ENCODE measurements at places on chromosomes 2 and 18.
A peak's percentile ranks its signal among the peaks of the same experiment; 100 is the strongest.

DNA sequence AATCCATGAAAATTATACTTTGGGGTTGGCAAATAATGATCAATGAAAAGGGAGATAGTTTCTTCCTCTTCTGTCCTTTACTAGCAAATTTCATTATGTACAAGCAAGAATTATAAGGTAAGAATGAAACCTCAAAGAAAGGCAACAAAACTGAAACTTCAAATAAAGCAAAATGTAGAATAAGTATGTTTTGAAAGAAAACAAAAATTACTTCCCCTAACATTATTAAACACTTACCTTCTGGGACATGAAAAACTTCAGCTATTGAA is 29.4 kb downstream of the THADA start:
- DNase-seq = peak; percentile 19

DNA sequence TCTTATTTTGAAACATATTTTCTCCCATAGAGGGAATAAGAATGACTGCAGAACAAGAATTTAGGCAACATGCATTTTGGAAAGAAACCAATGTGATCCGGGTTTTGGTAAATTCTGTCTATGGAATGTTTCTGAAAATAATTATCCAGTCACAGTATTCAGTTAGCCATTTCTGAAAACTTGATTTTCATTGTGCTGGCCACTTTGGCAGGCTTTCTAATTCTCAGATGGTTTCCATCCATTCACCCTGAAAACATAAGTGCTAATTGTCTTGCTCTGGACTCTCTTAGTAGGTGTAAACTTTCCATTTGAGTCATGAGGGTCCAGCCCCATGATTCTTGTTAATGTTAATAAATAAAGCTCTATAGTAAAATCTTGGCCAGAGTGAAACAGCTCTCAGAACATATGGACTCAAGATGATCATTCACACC is 176.5 kb downstream of the RBM43 start:
- DNase-seq = no peak

DNA sequence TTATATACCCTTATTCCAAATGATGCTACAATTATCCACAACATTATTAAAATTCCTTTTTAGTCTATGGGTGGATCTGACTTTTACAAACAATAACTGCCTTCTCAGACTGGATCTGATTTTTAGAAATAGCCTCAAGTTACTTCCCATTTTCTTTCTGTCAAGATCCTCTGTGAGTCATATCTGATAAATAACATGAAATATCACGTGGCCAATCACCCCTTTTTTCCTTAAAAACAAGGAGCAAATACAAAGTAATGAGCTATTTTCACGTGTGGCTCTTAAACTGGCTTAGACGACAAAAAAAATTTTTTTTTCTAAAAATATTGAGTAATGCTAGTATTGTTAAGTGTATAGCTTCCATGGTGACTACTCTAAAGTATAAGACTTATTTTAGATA is 6.7 kb downstream of the PELI1 start:
- DNase-seq = no peak

DNA sequence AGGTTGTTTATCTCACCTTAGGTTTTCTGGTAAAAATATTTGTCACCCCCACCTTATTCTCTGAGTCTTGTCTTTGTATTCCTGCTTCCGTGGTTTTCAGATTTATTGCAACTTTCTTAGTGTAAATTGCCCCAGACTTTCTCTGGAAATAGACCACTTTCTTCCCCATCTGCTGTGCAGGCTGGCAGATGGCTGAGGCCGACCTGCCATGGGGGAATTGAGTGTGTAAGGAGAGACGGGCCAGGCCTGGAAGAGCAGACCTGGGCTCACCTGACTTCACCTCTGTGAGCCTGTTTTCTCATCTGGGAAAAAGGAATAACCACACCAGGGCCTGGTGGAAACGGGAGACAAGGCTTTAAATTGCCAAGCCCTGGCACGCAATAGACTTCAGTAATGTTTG is 44.9 kb downstream of the ACKR3 start:
- no peak for DNase-seq

GRCh38 chr18:23822590-23823385 is 133.5 kb downstream of the LAMA3 start:
- DNase-seq = no peak

- no peak for DNase-seq
Observed at GRCh38 chr18:67108894-67109293, 407.6 kb downstream of the DSEL start.

GRCh38 chr2:207180741-207181140 is 15.0 kb upstream of the KLF7 start:
- no peak for DNase-seq

- DNase-seq = no peak
Observed at GRCh38 chr18:10101729-10102128, 187.9 kb downstream of the VAPA start.

DNA sequence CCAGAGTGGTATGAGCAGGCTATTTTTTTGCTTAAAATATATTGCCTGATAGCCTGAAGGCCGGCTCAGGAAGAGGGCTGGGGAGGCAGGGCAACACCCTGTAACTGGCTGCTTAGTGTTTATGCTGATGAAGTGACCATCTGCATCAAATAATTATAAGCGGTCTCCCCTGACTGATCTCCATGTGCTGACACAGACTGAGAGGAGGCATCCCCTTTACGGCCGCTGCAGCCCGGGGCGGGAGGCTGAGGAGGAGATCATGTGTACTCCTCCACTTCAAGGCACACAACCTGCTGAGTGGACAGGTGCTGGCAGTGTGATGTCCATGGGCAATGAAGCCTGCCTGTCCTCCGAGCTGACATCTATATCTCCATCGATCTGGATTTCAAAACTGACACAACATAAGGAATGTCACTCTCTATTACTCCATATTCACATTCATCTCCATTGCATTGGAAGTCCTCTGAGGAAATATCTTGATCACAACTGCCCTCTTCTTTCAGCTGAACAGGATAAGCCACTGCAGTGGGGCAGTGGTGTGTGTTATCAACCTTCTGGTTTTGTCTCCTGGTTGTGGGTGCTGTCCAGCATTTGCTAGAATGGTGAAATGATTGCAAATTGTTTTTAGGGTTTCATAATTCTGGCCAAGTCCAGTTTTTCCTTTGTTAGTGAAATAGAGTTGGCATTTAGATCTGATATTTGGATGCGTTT is 143.5 kb downstream of the AQP4 start:
- DNase-seq = no peak

DNA sequence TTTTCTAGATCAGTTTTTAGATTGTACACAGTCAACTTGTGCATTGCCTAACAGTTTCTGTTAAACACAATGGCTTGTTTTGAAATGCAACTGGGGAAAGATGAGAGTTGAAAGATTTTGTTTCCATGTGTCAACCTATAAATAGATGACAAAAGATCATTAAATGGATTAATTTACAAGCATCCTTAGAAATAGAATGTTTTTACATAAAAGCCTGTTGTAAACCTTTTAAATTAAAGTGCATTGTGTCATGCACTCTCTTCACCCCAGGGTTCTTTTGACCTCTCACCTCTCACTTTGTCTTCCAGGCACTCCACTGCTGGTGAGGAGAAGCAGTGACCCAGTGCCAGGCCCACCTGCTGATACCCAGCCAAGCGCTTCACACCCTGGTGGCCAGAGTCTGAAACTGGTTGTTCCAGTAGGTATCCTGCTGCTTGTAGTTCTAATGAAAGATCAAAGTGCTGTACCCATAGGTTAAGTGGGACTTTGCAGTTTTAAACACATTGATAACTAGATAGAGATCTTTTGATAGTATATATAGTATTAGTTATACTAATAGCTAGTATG is 502.1 kb downstream of the PARD3B start:
- DNase-seq = no peak

GRCh38 chr2:231099918-231100317 is 24.9 kb downstream of the HTR2B start:
- peak; percentile 5 for DNase-seq

DNA sequence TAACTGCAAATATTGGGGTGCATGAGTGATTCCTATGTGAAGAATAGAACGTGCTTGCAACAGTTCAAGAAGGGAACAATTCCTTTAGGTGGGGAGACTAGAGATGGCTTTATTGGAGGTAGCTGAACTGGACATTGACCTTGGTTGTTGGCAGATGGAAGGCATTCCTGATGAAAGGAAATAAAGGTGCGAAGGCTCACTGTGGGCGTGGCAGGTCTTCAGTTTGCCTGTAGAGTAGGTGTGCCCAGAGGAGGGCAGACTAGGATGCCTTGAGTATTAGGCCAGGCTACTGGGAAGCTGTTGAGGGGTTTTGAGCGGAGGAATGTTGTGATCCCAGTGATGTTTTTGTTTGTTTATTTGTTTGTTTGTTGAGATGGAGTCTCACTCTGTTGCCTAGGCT is 2.8 kb downstream of the SPR start:
- DNase-seq = no peak

- no peak for DNase-seq
Observed at GRCh38 chr2:25131567-25132298, 36.6 kb downstream of the POMC start.

DNA sequence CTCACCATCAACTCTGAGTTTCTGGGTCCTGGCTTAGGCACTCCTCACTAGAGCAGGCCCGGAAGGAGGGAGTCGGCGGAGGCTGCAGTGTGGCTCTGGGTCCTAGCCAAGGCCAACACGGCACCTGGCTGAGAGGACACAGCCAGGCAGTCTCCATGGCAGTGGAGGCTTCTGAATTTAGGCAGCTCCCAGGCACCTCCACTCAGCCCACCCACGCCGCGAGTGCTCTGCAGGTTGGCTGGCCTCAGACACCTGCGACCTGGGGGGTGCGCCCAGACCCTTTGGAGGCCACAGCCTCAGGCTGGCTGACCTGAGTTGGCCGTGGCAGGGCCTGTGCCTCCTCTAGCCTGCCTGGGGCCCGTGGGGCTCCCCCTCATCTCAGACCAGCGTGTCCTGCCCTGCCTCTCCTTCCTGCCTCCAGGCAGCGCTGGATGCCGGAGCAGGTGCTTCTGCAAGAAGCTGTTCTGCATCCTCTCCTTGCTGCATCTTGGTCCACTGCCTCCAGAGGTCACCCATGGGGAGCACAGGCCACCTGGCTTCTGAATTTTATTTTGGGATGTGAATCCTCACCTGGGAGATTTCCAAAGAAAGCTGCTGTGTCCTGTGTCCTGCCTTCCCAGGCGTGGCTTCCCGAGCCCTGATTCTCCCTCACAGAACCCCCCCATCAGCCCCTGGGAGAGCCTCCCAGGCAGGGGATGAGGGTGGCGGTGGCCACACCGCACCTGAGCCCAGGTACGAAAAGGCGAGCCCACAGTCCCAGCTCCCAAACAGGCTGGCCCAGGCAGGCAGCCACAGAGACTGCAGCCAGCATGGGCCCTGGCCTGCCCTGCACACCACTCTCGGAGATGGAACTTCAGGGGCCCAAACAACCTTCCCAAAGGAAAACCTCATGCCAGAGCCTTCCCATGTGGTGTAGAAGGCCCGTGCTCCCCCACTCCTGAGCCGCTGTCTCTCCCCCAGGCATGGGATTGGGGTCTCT is 23.4 kb downstream of the AQP12A start:
- no peak for DNase-seq

DNA sequence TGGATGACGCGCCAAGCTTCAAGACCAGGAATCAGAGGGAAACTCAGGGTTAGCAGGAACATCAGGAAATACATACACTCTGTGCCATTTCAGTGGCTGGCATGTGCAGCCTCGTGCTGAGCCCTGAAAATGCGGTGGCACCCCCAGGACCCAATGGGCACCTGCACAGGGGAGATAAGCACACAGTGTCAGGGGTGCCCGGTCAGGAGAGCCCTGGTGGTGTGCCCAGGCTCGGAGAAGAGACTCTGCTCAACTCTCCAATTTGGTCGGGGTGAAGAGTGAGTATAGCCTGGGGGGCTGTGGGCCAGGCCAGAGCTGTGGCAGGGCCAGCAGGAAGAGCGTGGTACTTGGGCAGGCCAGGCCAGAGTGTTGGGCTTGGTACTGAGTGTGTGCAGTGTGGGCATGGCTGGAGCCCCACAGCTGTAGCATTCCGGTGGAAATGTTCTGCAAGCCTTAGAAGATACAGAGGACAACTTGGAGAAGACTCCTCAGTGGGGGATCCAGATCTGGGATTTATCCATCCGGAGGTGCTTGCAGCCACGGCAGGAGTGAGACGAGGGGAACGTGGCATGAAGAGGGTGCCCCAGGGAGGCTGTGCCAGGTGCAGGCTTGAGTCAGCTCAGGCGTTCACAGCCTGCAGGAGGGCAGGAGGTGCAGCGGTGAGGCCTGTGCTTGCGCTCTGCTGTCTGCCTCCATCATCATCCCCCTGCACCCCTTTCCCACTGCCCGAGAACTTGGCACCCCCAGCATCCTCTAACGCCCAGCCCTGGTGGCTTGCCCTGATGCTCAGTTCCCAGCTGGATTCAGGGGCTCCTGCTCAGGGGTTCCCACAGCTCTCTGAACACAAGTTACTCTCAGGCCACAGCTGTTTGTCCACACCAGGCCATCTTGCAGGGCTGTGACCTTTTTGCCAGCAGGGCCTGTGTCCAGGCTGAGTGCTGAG is 451.7 kb upstream of the HS6ST1 start:
- no peak for DNase-seq

DNA sequence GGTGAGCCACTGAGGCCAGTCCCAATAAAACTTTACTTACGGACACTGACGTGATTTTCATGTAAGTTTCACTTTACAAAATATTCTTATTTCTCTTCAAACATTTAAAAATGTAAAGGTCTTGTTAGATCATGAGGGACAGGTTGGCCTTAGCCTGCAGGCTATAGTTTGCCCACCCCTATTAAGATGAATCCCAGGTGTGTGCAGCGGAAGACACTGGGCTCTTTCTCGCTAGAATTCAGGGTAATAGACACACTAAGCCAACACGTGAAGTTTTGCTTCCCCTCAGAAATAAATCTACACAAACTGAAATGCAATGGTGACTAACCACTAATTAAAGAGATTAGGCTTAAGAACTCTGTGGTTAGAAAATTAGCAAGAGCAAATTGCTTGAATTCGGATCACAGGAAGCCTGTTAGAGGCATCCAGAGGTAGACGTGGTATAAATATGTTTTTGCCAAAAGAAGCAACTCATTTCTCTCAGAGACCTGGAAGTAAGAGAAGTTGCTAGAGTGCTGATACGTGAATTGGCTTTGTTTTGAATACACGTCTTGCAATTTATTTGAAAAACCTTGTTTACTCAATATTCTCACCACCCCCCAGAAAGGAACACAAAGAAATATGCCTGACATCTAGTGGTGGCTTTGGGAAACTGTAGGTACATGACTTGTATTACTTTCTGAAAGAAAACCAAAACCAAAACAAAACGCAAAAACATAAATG is 151.6 kb downstream of the DTNB start:
- peak; percentile 91 for DNase-seq

DNA sequence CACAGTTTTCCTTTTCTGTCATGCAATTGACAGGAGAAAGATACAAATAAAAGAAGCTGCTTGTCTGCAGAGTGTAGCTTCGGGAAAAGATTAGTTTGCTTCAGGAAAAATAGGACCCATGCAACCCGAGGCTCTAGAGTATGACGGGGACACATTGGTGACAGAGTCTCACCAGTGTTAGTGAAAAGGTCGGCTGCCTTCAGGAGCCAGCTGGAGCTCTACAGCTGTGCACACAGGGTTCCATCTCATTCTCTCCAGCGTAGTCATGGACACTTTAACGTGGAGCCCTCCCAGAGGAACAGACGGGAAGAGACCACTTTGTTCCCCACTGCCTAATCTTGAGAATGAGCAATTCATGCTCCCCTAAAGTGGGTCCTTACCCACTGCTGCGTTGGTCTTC is 42.9 kb downstream of the FECH start:
- DNase-seq = no peak
